ENCODE measurements at places on chromosomes 1 and 21. TPM values are rescaled to one million over a fixed set of nuclear protein-coding genes. Genes with fewer than 3 reads are reported as not detected.

The SH3D21 gene
- total RNA-seq, result 17.8 TPM

- no peak for DNase-seq
These were observed 198.1 kb upstream of the ST6GALNAC5 start for GRCh38 chr1:76669131-76669530.

DNA sequence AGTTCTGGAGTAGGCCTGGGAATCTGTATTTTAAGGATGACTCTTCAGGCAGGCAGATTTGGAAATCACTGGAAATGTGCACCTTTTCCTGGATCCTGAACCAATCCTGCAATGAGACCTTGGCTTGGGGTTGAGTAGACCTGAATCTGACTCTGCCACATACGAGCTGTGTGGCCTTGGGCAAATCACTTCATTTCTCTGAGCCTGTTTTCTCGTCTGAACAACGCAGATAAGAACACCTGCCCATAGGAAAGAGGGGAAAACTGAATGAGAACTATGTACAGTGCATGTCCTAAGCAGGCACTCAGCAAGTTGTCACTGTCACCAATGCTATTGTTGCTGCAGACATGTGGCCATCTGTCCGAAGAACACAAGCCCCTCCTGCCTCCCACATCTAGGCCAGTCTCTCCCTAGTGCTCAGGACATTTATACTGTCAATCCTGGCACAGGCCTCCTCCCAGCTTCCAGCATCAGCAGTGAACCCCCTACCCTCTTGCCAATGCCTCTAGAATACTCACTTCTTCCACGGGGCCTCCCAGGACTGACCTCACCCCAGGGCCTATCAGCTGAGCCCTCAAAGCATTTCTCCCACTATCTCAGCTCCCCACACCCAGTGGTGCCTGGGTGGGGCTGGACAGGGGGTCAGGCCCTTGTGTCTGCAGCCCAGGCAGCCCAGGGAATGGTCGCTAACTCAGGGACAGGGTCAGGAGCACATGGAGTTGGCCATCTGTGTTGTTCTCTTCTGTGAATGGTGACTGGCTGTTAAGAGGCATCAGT lies 88.8 kb upstream of the ZBTB40 start:
- DNase-seq, result no peak

GRCh38 chr1:36599828-36600227 lies 117.1 kb upstream of the CSF3R start:
- no peak for DNase-seq
